ENCODE measurements at places on chromosomes 1 and 21.

DNA sequence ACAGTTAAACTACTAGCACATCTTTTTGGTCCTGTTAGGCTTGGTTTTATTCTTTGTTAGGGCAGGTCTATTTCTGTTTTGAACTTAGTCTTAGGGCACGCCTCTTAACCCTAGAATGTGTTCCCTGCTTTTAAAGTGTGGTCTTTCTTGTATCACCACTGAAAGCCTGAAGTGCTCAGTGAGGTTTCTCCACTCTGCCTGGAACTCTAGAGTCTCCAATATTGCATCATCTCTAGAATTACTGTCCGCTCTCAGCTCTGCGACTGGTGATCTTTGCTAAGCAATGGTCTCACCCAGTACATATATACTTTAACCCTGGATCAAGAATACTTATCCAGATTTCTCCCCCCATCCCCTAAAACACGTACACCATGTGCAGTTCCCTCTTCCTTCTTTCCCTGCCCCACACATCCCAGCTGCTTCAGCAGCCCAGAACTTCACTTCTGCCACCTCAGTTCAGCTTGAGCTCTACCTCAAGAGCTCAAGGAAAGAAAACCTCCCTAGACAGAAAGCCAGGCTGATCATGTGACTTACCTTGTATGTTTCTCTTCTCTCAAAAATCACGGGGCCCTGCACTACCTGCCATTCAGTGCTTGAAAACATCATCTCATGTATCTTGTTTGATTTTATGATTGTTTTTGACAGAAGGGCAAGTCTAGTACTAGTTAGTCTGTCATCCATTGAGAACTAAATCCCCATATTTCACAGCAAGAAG, 59.9 kb downstream of the TENT5C start:
- no peak for DNase-seq

DNA sequence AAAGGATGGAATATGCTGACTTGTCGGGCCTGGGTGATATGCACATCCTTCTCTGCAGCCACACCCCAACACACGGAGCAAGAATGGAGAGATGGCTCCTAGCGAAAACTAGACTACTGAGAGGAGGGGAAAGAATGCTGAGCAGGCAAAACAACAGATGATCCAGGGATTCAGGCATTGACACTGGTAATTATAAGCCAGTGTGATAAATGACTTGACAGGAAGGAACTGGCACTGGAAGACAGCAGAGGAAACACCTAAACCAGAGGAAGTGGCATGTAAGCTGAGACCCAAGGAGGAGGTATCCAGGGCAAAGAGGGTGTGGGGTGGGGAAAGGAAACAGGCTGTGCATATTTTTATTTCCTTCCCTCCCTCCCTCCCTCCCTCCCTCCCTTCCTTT, 31.7 kb upstream of the KHDRBS1 start:
- DNase-seq = no peak

DNA sequence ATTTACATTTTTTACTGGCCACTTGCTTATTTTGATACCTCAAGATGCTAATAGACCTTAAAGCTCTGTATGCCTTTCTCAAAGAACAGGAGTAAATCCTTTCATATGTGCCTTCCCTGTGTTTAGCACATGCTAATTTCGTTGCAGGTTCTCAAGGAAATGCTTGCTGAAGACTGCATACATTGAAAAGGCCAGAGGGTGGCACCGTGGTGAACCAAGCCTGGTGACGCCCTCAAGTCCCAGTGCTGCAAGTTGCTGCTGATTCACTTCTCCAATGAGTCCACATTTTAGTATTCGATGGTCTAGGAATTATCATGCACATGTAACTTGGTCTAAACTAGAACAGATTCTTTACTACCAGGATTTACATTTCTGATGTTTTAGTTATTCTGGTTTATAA, 94.1 kb downstream of the CLDN17 start:
- DNase-seq = no peak

GRCh38 chr1:39395357-39395831, 96.0 kb upstream of the BMP8A start:
- no peak for DNase-seq

DNA sequence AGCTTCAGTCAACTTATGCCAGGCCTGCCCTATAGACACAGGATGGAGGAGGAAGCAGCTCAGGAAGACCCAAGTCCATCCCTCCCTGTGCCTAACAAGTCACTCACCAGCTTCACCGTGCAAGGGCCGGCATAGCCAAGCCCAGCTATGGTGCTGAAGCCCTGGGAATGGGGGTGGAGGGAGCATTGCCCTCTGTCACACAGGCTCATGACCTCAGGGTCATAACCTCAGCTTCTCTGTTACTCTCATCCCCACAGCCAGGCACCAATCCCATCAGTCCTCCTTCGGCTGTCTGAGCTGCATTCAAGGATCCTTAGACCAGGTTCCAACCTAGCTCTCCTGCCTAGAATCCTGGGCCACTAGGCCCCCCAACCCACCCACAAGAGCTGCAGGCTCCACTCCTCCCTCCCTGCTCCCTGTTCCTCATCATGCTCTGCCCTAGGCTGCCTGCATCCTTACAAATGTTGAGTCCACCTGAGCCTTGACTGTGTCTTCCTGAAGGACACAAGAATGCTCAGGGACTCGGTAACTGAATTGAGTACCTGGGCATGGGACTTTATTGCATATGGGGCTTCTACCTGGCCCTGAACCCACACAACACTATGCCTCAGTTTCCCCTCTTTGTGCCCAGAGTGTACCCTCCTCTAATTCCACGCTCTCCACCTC, 1.7 kb downstream of the CD244 start:
- no peak for DNase-seq

DNA sequence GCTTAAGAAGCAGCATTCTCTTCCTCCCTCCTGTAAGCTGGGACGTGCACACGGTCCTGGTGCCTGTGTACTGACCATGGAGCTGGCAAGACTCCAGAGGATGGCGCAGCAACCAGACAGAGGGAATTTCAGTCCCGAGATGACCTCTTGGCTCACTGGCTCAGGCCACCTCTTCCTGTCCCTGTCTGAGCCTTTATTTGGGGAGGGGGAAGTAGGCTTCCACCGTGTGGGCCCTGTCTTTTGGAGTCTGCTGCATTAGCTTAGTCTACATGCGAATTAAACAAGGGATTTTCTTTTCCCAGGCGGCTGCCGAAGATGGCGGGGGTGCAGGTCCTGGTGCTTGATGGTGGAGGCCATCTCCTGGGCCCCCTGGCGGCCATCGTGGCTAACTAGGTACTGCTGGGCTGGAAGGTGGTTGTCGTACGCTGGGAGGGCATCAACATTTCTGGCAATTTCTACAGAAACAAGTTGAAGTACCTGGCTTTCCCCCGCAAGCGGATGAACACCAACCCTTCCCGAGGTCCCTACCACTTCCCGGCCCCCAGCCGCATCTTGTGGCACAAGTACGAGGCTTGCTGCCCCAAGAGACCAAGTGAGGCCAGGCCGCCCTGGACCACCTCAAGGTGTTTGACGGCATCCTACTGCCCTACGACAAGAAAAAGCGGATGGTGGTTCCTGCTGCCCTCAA, 10.2 kb downstream of the IL24 start:
- no peak for DNase-seq

DNA sequence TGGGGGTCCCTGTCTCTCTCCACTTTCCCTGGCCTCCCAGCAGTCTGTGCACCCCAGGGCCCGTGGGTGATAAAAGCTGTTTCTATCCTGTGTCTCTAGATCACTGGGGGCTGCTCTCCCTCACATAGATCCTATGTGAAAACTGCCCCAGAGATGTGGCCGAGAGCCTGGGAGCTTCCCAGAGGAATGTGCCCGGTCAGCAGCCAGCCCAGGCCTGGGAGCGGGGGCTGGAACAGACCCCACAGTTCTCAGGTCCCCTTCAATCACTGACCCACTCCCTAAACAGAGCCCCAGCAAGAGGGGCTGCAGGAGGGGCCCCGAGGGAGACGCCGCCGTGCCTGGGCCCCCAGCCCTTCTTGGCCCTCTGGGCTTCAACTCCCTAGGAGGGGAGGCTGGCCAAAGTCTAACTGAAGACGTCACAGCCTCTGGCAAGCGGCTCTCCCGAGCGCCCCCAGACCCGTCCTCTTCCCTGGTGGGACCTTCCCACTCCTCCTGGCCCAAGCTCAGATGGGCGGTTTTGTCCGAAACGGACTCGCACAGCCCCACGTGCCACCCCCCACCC, 403 bp downstream of the MXRA8 start:
- no peak for DNase-seq

DNA sequence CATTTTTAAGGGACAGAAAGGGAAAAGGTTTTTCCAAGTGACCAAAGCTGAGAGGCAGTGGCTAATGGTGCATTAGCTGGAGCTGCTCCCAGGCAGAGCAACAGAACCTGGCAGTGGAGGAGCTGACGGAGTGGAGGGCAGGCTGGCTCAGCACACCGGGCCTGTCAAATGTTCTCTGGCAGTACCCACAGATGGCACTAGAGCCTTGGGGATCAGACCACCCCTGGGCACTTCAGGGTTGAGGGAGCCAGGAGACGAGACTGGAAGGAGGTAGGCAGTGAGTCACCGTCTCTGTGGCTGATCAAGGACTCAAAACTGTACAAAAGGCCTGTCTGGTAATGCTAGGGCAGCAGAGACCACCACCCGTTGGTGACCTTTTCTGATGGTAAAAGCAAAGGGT, 121.7 kb upstream of the KIAA0040 start:
- DNase-seq = no peak

- DNase-seq = no peak
These were observed 106.8 kb downstream of the AK5 start for GRCh38 chr1:77388661-77389060.

DNA sequence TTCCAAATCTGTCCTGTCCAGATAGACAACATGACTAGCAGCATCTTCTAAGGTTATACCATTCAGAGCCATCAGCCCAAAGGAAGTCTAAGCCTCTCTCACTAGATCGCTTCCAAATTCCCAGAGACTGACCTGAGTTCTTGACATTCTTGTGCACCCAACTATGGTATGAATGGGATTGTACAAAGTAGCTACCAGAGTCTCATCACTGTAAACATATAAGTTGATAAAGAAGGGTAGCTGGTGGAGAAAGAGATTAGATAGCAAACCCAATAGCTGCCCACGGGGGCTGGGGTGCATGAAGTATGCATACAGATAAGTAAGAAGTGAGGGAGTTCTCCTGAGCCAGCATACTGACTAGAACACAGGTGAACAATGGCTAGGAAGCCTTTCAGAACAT, 180.0 kb downstream of the PLPP3 start:
- DNase-seq = no peak

GRCh38 chr1:12168451-12169160, 1.8 kb downstream of the TNFRSF1B start:
- no peak for DNase-seq

DNA sequence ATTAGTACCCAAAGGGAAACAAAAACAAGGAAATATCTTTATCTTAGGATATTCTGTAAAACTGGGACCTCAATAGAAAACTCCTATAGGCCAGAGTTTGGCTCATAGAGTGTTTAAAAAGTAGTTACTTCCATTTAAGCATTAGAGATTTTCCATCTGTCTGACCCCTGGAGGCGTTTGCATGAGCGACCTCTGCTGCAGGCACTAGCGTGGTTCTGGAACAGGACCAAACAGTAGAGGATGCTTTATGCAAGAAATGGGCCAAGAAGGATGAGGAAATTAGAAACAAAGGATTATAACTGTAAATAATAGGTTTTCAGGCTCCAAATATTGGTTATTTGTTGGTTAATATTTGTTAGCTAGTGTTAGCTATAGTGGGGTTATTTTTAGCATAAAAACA, 5.7 kb downstream of the ZBTB40 start:
- DNase-seq = no peak

DNA sequence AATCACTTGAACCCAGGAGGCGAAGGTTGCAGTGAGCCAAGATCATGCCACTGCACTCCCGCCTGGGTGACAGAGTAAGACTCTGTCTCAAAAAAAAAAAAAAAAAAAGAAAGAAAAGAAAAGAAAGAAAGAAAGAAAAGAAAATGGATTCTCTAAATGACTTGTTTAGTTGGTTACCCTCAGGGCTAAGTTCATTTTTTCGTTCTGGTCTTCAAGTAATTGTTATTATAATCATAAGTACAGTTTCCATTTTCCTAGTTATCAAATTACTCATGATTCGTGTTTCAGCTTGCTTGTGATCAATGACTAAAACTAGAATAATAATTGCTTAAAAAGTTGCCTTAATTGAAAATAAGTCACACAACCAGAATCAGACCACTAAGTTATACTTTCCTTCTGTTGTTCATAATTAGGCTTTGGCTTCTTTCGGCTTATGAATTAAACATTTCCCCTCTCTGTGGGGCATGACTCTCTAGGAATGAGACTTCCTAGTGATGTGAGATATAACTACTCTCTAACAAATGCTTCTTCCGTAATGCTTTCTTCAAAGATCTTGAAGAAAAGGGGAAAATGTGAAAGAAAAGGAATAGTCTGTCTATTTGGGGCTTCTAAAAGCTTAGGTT, 9.6 kb upstream of the RLF start:
- no peak for DNase-seq

DNA sequence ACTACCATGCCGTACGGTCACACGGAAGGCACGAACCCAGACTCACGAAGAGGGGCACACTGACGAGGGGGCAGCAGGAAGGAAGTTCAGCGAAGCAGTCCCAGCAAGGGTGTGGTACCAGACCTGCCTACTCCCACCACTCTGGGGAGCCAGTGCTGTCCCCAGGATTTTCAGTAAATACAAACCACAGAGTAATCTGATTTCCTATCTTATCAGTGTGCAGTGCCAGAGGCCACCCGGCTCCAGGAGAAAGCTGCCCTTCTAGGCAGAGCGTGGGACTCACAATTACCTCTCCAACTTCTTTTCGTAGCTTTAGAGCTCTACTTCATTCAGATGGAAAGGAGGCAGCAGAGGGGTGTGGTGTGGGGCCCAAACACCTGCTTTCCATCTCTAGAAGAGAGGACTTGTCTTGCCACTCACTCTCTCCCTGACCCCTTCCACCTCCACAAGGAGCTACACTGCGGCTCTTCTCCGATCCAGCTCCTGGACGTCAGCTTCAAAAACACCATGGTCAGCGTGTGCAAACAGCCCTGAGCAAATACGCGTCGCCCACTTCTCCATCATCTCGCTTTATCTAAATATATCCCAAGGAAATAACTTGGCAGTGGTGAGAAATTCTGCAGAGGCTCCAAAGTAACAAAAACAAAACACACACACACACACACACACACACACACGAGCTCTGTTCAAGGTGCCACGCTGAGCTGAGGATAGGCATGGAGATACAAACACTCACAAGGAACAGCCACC, 98.5 kb downstream of the MRPL37 start:
- DNase-seq = no peak

- no peak for DNase-seq
These were observed 5.4 kb downstream of the ARHGEF10L start for GRCh38 chr1:17544776-17545350.

- no peak for DNase-seq
These were observed 36.4 kb downstream of the MRAP start for GRCh38 chr21:32334980-32335531.

- DNase-seq = no peak
These were observed 10.4 kb downstream of the NUCKS1 start for GRCh38 chr1:205739348-205740160.

- no peak for DNase-seq
These were observed 54.5 kb upstream of the GADD45A start for GRCh38 chr1:67630438-67631045.

GRCh38 chr1:30378003-30378596, 345.3 kb downstream of the MATN1 start:
- DNase-seq = no peak

Data from esophagus squamous epithelium (tissue), 5 donors.